NCI-H1417 treated with DMSO at 0.1 percent for 48 hours (cell line): ENCODE measurements at places on chromosomes 13 and 19.

- no peak for DNase-seq
These were observed 35.6 kb upstream of the PSPC1 start for GRCh38 chr13:19818223-19818842.

GRCh38 chr19:35556846-35557538 lies 6.5 kb downstream of the ATP4A start:
- no peak for DNase-seq

GRCh38 chr13:30715837-30716236 lies 19.5 kb upstream of the ALOX5AP start:
- no peak for DNase-seq

DNA sequence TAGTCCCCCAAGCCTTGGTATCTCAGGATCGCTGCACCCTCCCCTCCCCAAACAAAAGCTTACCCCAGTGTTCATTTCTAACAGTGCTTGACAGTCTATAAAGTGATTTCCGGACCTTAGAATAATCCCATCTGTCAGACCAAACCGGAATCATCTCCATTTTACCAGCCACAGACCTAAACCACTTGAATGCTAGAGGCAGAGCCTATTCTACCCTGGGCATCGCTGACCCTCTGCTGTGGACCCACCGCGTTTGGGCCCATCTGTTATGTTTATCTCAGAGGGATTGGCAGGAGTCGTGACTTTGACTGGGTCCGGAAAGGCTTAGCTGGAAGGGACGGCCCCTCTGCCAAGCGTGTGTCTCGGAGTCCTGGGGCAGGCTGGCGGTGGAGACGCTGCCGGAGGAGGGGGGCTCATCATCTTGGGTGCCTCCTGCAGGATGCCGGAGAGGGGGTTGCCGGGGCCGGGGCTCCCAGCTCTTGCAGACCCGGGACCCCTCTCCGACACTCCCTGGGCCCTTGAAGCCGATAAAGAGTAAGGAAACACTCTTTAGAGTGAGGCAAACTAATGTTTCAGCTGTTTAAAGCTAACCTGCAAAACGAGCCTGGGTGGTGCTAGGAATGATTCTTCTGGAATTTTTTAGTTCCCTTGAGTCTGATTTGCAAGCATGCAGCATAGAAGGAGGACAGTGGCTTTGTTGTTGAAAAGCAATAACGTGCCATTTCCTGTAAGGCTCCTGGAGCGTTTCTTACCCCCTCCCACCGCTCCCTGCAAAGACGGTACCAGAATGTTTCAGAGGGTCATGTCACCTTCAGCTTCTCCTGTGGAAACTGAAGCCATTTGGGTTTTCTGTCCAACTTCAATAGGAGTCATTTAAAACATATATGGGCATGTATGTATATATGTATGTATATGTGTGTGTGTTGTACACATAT lies 1.3 kb downstream of the SLC25A42 start:
- no peak for DNase-seq

DNA sequence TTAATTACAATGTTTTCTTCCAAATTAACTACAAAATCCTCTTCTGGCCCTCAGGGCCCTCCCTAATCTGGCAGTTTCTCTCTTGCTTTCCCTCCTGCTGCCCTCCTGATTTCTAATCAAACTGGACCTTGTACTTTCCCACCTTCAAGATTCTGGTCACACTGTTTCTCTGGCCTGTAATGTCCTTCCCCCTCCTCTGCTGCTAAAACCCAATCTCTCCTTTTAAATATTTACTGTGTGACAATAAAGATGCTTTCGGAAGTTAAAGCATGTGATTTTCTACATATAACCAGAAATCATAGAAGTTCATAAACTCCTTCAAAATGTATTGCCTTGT lies 14.1 kb upstream of the HMGB1 start:
- no peak for DNase-seq

- DNase-seq, result no peak
These were observed 61.3 kb upstream of the POMP start for GRCh38 chr13:28597641-28598040.

GRCh38 chr13:75938811-75939560 lies 302.9 kb downstream of the LMO7 start:
- no peak for DNase-seq

DNA sequence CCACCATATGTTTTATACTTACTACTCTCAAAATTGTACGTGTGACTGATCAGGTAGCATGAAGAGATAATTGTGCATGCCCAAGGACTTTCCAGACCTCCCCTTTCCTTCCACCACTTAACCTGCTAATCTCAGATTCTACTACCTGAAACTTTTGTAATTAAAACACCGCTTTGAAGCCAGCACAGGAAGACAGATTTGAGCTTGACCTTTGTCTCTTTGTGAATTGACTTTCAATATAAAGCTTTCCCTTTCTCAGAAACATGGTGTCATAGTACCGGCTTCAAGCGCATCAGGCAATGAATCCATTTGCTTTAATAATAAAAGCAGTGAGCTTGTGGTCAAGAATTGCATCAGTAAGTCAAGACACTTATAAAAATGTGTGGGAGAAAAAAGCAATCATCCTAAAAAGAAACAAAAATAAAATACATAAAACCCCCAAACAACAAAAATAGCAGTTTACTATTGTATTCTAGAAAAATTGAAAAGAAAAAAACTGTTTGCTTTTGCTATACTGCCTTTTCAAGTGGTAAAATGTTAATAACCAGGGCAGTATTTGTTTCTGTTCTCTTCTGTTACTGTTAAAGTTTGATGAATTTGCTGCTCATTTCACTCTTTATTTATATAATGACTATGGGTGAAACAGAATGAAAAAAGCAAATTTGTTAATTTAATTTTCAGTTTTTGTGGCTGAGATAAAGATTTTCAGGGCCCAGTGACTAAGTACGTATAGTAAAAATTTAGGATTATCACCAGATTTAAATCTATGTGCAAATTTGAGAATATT lies 2075.3 kb downstream of the PCDH9 start:
- no peak for DNase-seq

GRCh38 chr13:44317752-44318151 lies 55.9 kb upstream of the SERP2 start:
- DNase-seq, result no peak

DNA sequence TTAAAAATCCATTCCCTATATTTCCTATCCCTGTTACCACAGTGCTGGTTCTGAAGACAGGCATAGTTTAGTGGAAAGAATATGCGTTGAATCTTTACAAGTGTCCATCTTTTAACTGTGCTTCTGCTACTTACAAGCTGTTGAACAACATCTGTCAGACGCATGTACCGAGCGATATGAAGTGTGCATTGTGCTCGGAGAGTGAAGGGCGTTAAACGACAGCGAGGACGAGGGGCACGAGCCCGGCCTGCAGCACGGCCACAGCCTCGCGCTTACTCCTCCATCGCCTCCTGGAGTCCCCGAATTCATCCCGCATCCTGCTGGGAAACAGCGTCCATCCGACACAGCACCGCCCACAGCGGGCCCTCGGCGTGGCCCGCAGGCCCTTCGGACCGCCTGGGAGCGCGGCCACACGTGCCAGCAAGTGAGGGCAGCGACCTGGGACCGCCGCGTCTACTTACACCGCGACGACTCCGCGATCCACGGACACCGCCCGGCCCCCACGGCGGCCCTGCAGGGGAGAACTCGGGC lies 514 bp downstream of the PCID2 start:
- DNase-seq, result peak; percentile 25

GRCh38 chr19:55598034-55598433 lies 1.3 kb downstream of the FIZ1 start:
- no peak for DNase-seq

GRCh38 chr13:66459634-66460033 lies 770.5 kb downstream of the PCDH9 start:
- DNase-seq, result no peak

DNA sequence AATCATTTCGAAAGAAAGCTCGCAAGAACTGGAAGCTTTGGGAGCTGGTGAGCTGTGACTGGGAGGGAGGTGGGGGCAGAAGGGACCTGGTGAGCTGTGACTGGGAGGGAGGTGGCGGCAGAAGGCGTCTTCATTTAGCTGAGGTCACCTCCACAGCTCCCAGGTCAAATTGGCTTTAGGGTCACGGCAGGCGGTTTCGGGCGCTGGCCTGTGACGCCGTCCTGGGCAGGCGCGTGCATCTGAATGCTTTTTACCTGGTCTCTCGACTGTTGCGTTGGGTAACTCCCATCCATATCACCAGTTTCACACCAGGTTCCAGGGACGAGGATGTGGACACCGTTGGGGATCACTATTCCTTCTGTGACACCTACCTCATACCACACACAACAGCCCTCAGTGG lies 29.2 kb downstream of the C2CD4C start:
- DNase-seq, result no peak

DNA sequence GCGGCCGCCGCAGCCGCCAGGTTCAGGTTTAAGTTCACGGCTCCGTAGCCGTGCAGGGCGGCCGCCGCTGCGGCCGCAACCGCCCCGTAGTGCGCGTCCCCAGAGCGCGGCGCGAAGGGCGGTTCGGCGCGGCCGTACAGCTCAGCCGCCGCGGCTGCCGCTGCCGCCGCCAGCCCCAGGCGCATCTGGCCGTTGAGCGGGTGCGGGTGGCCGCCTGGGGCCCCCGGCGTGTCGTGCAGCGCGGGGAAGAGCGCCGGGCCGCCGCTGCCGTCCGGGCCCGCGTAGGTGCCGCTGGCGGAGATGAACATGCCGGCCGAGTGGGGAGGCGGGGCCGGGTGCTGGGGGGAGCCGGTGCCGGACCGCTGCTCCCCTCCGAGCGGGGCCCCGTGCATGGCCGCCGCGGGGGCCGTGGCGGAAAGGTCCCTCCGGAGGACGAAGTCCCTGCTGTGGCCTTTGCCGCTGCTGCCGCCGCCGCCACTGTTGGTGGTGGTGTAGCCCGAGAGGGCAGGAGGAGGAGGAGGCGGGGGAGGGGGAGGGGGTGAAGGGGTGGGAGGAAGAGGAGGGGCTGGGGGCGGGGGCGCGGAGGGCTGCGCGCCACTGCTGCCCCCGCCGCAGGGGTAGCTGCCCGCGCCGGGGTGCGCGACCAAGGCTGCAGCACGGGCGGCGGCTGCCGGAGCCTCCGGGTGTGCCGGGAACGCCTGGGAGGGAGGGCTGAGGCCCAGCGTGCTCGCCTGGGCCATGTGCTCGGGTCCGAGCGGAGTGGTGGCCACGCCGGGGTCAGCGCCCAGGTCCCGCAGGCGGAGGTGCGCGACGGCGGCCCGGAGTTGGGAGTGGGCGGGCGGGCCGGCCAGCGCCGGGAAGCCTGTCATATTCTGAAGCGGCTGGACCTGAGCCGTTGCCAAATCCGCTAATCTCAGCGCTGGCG lies 654 bp downstream of the ZIC5 start:
- no peak for DNase-seq

- no peak for DNase-seq
These were observed 6.1 kb upstream of the GMIP start for GRCh38 chr19:19649580-19649995.

- DNase-seq, result no peak
These were observed 6.8 kb downstream of the SLC8A2 start for GRCh38 chr19:47464675-47465419.

GRCh38 chr19:44878120-44878865 lies 12.8 kb upstream of the TOMM40 start:
- no peak for DNase-seq

- no peak for DNase-seq
These were observed 926 bp downstream of the ZNF587 start for GRCh38 chr19:57850553-57851017.

DNA sequence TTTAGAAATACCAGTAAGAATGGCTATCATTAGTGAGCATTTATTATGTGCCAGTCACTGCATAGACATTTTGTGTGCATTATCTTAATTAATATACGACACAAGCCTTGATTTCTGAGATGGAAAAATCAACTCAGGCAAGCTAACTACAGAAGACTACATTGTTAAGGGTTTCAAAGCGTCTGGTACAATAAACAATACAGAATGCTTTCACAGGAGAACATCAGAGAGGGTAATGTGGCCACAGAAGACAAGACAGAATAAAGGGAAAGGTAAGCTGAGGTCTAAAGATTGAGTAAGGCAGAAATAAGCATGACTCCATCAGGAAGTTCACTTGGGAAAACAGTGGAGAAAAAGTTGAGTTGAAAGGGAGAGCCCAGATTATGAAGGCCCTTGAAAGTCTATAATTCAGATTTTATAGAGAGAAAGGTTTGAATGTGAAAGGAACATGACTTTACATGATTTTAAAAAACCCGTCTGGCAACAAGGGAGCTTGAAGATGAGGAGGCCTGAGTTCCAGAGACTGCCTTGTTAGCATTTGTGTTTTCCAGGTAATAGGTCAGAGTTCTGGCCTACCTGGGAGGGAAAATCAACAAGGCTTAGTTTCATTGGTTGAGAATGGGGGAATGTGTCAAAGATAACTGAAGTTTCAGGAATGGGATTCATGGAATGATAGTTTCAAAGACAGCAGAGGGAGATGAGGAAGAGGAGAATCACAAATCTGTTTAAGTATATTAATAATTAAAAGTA lies 1.8 kb upstream of the MBNL2 start:
- DNase-seq, result no peak

- DNase-seq, result peak; percentile 29
These were observed 396.9 kb upstream of the SLITRK5 start for GRCh38 chr13:87274209-87274819.

GRCh38 chr19:37872383-37872782 lies 34.0 kb downstream of the WDR87 start:
- DNase-seq, result no peak

DNA sequence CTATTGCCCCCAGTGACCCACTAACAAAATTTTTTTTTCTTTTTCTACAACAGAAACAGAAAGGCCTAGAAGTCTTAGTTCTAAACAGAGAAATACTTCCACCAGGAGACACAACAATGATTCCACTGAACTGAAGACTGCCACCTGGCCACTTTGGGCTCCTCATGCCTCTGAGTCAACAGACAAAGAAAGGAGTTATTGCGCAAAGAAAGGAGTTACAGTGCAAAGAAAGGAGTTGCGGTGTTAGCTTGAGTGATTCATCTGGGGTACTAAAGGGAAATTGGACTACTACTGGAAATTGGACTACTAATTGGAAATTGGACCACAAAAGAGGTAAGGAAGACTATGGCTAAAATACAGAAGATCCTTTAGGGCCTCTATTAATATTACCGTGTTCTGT lies 116.6 kb downstream of the PCDH17 start:
- no peak for DNase-seq

- no peak for DNase-seq
These were observed 238.4 kb downstream of the IRS2 start for GRCh38 chr13:109547942-109548341.

DNA sequence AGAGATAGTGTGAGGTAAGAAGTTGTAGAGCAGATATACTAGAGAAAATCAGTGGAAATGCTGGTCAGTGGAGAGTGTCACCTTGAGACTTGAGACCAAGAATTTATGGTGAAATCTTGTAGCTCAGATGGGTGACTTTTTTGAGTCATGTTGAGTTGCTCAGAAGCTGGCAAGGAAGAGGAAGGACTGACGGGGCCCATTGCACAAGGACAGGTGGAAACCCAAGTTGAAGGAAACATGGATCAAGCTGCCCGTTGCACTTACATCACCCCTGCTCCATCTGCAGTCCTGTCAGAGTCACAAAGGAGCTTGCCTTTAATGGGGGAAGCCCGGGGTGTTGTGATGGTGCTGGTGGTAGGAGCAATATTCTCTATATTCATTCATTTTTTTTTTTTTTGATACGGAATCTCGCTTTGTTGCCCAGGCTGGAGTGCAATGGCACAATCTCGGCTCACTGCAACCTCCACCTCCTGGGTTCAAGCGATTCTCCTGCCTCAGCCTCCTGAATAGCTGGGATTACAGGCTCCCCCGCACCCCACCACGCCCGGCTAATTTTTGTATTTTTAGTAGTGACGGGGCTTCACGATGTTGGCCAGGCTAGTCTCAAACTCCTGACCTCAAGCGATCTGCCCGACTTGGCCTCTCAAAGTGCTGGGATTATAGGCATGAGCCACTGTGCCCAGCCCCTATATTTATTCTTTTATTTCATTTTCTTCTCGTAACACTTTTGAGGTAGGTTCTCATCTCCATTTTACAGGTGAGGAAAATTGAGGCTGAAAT lies 27.4 kb downstream of the UBAC2 start:
- no peak for DNase-seq

- DNase-seq, result no peak
These were observed 968 bp downstream of the RAVER1 start for GRCh38 chr19:10332158-10332964.
